ENCODE measurements at places on chromosomes 6 and 20.

GRCh38 chr20:25685276-25686080 is 11.2 kb downstream of the ZNF337 start:
- no peak for DNase-seq

DNA sequence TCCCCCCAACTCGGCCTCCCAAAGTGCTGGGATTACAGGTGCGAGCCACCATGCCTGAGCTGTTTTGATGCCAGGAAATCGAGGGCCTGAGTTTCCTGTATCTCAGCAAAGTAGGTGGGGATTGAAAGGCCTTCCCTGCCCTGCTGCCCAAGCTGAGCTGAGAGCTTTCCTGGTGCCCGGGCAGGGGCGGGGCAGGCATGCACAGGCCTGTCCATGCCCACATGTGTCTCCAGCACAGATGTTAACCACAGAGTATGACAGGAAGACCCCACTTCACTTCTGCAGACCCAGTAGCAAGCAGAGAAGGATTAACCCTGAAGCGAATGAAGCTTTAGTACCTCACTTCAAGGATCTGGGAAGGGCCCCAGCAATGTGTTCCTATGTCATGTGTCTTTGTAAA is 66.0 kb downstream of the GPR6 start:
- no peak for DNase-seq

- DNase-seq = no peak
Measured at GRCh38 chr6:74075323-74075722, 379.3 kb downstream of the CD109 start.

DNA sequence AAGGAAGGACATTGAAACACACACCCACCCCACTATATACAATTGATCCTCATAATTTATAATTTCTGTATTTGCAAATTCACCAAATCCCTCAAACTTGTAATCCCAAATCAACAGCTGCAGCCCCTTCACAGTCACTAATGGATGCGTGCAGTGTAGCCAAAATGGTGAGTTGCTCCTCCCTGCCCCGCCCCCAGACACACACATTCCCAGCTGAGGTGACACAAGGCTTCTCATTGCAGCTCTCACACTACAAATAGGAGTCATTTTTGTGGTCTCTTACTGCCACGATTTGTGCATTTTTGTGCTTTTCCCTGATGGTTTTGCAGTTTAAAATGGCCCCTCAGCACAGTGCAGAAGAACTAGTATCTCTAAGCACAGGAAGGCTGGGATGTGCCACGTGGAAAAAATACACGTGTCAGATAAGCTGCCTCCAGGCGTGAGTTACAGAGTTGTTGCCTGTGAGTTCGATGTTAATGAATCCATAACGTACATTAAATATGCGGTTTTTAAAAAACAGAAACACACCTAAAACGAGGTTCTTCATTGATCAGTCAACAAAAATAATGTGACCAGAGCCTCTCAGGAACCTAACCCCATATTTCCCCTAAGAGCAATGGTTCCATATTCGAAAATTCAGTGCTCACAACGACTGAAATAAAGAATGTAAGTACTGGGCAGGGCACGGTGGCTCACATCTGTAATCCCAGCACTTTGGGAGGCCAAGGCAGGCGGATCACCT is 8.2 kb downstream of the ATP9A start:
- DNase-seq = no peak

DNA sequence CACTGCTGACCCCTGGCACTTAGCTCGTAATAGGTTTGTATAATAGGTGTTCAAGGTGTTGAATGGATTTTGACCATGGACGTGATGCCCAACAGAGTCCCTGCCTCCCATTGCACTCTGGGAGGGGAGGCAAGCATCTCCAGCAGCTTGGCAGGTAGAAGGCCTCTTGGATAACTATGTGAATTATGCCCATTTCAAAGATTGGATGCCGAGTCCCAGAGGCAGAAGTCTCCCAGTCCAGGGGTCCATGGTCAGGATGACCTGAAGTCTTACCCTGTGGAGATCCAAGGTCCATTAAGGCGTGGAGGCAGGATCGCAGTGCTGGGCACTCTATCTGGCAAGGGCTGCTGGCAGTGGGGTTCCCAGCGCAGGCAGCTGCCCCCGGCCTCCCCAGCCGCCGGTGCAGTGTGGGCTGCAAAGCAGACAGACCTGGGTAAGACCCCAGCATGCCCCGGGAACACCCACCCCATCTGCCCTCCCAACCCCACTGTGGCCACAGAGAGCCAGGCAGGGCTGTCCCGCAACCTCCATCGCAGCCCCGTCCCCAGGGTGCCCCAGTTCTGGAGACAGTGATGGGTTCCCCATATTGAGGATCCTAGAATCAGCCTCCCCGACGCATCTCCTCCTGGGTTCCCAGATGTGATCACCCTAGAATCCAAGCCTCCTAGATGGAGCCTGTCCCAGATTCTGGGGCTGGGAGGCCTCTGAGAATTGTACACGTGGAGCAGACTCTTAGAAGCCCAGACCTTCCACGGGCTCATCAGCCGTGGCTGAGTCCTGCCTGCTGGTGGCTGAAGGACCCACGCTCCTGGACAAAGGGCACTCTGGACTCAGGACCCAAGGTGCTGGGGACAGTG is 44.6 kb downstream of the APCDD1L start:
- no peak for DNase-seq

DNA sequence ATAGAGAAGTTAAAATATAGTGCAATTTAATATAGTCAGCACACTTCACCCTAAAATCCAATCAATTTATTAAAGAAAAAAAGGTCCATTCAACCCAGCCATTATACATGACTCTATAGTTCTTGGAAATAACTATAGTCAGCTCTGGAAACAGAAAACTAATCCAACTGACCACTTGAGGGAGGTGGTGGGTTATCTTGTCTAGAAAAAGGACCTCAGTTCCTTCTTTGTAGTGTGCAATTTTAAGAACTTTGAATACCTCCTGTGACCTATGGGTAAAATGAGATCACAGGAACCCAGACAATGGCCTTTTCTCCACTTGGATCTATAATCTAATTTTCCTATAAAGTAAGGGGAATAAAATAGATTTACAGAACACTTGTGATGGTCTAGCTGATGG is 163.6 kb upstream of the CENPW start:
- no peak for DNase-seq

GRCh38 chr6:157184202-157185015 is 138.9 kb downstream of the TMEM242 start:
- DNase-seq = peak; percentile 46

DNA sequence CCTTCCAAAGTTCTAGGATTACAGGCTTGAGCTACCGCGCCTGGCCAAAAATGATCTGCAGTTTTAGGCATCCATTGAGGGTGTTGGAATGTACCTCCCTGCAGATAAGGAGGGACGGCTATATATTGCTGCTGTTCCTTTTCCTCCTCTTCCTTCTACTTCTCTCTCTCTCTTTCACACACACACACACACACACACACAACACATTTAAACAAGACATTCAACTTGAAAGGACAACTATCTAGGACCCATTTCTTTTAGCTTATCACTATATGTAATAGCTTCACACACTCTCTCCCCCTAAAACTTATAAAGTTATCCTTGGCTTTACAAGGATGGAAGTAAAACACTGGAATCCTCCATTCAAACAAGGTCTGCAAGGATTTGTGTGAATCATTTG is 260.6 kb downstream of the PHACTR1 start:
- DNase-seq = no peak

DNA sequence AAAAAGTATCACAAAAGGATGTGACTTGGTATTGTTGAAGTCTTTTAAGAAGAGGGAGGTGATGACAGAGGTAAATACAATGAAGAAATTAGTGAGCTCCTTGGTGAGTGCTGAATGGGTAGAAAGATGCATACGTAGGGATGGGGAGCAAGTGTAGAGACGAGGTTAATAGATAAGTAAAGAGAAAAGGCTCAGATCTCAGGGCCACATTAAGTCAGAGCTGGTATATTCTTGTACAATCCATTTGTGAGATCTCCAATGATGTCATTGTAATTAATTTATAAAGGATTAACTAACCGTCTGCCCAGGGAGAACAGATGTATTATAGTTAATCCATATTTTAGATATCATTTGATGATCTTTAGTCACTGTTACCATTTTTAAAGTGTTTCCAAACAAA is 43.4 kb downstream of the SMPDL3A start:
- DNase-seq = no peak

GRCh38 chr20:3434232-3434631 is 26.8 kb upstream of the DNAAF9 start:
- no peak for DNase-seq

DNA sequence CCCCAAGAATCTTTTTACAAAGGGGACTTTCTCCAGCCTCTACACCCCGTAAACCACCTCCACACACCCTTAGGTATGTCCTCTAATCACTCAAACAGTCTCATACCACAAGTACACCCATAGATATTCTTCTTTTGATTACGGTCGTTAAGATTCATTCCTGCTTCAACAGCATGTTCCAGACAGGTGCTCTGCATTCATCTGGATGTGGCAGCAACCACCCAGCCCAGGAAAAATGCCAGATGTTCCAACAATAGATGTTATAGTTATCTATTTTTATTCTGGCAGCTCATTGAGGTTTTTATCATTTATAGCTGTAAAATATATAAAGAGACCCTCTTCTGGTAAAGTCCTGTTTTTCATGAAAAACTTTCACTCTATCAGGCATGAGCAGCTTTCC is 60.7 kb downstream of the SIM1 start:
- DNase-seq = no peak

GRCh38 chr6:117263353-117263927 is 1.9 kb upstream of the VGLL2 start:
- DNase-seq = no peak

DNA sequence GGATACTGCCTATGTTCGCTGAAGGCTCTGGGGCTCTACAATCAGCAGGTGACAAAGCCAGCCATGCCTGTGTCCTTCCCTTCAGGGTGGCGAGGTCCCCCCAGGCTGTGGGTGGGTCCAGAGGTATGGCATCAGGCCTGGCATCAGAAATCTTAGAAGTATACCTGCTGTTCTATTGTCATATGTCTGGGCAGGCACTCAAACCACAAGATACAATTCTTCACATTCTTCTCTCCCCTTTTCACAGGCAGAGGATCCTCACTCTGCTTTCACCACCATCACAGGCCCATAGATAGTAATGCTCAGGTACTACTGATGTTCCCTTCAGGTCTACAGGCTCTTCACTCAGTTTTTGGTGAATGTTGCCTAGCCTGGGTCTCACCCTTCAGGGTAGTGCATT is 1180.0 kb upstream of the CITED2 start:
- DNase-seq = no peak

DNA sequence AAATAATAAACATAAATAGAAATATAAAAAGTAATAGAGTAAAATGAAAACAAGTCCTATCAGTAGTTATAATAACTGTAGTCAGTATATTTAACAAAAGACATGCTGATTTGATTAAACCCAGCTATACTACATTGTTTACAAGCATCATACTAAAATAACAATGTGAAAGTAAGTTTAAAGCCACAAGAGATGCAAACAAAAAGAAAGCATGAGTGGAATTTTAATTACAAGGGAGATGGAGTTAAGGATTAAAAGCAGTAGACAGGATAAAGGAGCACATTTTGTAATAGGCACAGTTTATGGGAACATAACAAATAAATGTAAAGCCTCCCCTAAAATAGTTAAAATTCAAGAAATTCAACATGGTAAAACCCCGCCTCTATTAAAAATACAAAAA is 41.5 kb downstream of the SENP6 start:
- no peak for DNase-seq

GRCh38 chr6:109235481-109236038 is 140.3 kb downstream of the CEP57L1 start:
- DNase-seq = no peak

GRCh38 chr20:40967700-40968099 is 60.9 kb upstream of the TOP1 start:
- no peak for DNase-seq

GRCh38 chr6:161458201-161458951 is 184.5 kb upstream of the AGPAT4 start:
- no peak for DNase-seq

Data from activated T-cell treated with anti-CD3 and anti-CD28 coated beads for 4 hours (primary cell).